Stromal cell of bone marrow (primary cell): ENCODE measurements at places on chromosomes 16 and 17.

GRCh38 chr17:80877729-80878303 is 113.8 kb upstream of the CHMP6 start:
- DNase-seq, result no peak

GRCh38 chr17:69069226-69069750 is 8.6 kb upstream of the ABCA9 start:
- no peak for DNase-seq

DNA sequence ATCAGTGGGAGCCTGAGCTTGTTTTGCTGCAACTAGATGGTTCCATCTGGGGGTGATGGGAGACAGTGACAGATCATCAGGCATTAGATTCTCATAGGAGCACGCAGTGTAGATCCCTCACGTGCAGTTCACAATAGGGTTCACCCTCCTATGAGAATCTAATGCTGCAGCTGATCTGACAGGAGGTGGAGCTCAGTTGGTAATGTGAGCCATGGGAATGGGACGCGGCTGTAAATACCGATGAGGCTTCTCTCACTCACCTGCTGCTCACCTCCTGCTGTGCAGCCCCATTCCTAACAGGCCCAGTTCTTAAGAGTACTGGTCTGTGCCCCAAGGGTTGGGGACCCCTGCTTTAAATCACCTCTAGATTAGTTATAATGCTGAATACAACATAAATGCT is 137.5 kb upstream of the PLEKHM1 start:
- DNase-seq, result no peak

DNA sequence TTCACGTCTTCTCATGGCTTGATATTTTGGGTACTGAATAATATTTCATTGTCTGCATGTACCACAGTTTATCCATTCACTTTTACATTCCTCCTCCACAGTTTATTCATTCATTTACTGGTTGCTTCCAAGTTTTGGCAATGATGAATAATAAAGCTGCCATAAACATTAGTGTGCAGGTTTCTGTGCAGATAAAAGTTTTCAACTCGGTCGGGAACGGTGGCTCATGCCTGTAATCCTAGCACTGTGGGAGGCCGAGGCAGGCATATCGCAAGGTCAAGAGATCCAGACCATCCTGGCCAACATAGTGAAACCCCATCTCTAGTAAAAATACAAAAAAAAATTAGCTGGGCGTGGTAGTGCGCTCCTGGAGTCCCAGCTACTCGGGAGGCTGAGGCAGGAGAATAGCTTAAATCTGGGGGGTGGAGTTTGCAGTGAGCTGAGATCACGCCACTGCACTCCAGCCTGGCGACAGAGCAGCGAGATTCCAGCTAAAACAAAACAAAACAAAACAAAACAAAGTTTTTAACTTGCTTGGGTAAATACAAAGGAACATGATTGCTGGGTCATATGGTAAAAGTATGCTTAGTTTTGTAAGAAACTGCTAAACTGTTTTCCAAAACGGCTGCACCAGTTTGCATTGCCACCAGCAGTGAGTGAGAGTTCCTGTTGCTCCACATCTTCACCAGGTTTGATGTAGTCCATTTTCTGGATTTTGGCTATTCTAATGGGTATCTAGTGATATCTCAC is 89.5 kb downstream of the WWP2 start:
- no peak for DNase-seq

DNA sequence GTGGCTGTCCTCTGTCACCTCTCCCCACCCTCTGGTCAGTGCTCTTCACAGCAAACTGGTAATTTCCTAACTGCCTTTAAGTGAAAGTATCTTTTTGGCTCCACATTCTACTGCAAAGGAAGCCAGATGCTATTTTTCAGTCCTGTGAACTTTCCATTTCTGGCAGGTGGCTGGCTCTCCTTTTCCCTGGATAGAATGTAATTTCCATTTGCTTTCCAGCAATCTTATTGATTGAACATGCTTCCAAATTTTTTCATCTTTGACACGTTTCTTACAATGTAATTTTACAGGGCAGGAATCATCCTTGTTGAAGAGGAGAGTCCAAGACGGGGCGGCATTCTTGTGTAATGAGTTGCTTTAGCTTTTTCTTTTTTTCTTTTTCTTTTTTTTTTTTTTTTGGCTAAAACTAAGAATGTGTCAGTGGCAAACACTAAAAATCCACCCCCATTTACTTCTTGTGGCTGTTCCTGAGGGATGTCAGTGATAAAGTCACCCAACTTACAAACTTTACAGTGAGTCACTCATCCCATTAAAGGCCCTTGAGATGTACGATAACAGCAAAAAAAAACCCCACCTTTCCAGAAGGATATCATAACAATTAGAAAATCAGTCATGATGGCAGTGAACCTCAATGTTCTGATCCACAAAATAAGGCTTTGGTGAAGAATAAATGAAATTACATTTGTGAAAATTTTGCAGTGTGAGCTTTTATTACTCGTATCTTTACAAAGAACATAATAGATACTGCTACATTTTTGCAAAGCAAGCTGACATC is 29.4 kb upstream of the PRKCA start:
- DNase-seq, result peak; percentile 61

- no peak for DNase-seq
These were observed 646 bp downstream of the HIC1 start for GRCh38 chr17:2055292-2056205.

DNA sequence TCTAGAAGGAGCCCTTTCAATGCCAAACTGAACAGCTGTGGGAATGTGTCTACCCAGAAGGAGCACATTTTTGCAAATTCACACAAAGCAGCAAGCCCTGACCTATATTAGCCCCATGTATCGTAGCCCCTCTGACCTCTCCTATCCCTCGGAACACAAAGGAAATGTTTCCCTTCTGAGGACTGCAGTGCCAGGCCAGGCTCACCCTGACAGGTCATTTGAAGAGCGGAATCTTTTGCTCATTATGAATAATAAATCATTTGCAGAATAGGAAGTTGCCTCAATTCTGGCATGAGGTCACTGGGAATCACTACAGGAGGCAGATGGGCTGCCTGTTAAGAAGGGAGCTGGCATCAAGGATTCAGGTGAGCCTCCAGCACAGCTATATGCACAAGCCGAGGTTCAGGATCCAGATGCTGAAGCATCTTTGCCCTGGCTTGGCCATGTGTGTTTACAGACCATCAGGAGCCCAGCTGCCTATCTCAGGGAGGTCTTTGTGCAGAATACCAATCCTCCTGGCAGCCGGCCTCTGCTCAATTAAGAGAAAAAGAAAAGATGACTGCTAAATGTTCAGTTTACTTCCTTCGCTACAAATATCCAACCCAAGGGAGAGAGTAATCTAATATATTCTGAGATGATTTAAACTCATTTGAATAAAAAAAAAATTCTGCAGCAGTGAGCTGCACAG is 119.4 kb downstream of the USP31 start:
- no peak for DNase-seq

DNA sequence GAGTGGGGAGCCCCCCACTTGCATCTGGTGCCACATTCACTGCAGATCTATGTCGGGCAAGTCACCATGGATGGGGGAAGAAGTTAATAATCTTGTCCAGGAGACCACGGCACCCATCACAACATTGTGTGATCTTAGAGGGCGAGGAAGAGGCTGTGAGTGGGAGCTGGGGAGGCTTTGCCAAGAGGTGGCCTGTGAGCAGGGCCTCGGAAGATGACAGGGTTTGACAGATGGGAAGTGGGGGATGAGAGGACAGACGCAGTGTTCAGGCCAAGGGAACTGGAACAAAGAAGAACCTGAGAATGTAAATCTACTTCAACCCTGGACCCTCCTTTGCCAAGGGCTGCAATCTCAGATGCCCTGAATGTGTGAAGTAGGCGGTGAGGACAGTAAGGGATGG is 12.4 kb downstream of the ACE start:
- DNase-seq, result no peak

GRCh38 chr17:16480995-16481394 is 11.0 kb downstream of the LRRC75A start:
- no peak for DNase-seq

DNA sequence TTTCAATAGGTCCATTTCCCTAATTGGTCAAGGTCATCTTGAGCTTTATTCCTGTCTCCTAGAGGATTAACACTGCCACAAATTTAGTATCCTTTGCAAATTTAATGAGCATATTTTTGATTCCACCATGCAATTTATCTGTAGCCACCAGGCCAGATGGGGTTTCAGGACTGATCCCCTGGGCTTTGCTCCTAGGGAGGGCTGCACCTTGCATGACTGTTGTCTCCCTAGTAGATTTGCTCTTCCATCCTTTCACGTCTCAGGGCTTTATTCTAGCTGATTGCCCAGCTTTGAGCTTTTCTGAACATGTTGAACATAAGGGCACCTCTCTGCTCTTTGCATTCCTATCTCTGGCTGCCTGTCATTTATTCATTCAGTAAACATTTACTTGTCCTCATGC is 7.7 kb upstream of the KCNH6 start:
- DNase-seq, result no peak

DNA sequence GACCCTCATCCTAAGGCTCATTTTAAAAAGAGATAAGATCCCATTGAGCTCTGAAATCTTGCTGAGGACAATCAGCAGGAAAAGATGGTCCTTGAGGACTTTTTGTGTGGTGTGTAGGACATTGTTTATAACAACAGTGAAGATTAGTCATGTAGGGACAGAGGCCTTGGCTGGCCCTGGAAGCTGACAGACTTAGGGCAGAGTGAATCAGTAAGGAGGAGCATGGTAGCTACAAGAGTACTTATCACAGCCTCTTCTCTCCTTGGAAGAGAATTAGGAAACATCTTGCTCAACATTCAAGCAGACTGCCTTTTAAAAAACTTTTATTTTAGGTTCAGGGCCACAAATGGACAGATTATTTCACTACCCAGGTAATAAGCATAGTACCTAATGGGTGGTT is 665.9 kb upstream of the SALL1 start:
- no peak for DNase-seq

GRCh38 chr16:57941016-57941664 is 29.8 kb downstream of the CNGB1 start:
- DNase-seq, result no peak

GRCh38 chr16:76518781-76519180 is 241.6 kb downstream of the CNTNAP4 start:
- DNase-seq, result no peak
